ENCODE measurements at places on chromosomes 7 and 10.

GRCh38 chr7:74221713-74222112, 11.9 kb downstream of the LAT2 start:
- no peak for DNase-seq

DNA sequence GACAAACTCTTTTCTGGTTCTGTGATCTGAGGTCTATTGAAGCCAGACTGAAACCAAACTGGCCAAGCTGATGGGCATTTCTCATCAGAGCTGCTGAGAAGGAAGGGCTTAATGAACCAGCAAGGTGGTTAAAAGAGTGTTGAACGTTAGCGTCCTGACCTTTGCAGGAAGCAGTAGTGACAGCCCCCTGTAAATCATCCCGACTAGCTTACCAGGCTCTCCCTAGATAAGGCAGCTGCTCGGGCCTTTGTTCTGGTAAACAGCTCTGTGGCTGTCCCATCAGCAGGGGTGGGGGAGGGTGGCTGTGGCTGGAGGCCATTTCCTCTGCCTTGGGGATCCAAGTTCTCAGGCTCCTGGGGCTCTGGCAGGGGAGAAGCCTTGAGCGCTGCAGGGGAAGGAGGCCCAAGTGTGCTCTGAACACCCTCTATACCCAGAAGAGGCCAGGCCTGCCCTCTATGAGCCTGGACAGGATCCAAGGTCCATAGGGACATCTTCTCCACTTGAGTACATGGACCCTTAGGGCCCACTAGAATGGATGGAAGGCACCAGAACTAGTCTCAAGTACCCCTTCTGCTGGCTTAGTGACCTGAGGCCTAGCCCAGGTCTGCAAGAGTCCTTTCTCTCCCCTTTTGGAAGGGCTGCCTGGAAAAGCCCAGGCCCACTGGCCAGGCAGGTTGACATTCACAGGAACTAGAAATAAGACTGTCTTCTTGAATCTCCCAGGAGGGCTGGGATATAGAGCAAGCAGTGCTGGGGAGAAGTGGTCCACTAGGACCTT, 134.6 kb downstream of the ARHGAP22 start:
- DNase-seq, result no peak

- no peak for DNase-seq
These were observed 760 bp upstream of the KCTD7 start for GRCh38 chr7:66627881-66628360.

DNA sequence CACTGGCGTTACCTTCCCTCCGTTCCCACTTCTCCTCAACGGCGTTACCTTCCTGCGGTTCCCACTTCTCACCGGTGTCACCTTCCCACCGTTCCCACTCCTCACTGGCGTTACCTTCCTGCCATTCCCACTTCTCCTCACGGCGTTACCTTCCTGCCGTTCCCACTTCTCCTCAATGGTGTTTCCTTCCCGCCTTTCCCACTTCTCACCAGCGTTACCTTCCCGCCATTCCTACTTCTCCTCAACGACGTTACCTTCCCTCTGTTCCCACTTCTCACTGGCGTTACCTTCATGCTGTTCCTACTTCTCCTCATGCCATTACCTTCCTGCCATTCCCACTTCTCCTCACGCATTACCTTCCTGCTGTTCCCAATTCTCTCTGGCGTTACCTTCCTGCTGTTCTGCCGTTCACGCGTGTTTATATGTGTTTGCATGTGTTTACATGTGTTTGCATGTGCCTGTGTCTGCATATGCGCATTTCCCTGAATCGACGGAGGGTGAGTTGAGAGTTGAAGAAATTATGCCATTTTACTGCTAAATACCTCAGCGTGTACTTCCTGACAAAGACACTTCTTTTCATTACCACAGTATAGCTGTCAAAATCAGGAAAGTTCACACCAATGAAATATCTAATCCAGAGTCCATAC, 23.2 kb upstream of the CFAP46 start:
- DNase-seq, result no peak

GRCh38 chr7:100493476-100494264, 9.9 kb downstream of the NYAP1 start:
- peak; percentile 62 for DNase-seq

Data from stimulated activated CD4-positive, alpha-beta T cell treated with anti-CD3 and anti-CD28 coated beads, Interleukin-1b, Interleukin-23, amount 100 ng/mL, for 48 hours (primary cell).